Neural crest cell (in vitro differentiated cells): ENCODE measurements at places on chromosomes 16 and 17. TPM values are rescaled to one million over a fixed set of nuclear protein-coding genes. Genes with fewer than 3 reads are reported as not detected.

Gene MMP28
- total RNA-seq = 0.68 and 0.71 TPM in 2 replicates

Gene KIFC3
- total RNA-seq = 25.1 TPM in 2 replicates

Gene RAP1GAP2
- 0.84 and 1.0 TPM in 2 replicates for total RNA-seq

Gene TMC7
- total RNA-seq = 3.1 and 3.9 TPM in 2 replicates

Gene SLC4A1
- not detected in 2 replicates for total RNA-seq

Gene NPIPA3
- total RNA-seq = 1.7 TPM in 1 of 2 replicates, not detected in the other

Gene ACSM5
- not detected in 2 replicates for total RNA-seq

Gene ALOX12B
- total RNA-seq = not detected in 2 replicates
